IMR-90 (cell line): ENCODE measurements at places on chromosomes 7 and 10. TPM values are rescaled to one million over a fixed set of nuclear protein-coding genes. Genes with fewer than 3 reads are reported as not detected.

The ARMC3 gene
- not detected in 2 replicates for total RNA-seq

The HKDC1 gene
- total RNA-seq, result under 0.01 TPM in 1 of 2 replicates, not detected in the other

The TET1 gene
- total RNA-seq, result 4.3 and 5.6 TPM in 2 replicates

The AFAP1L2 gene
- total RNA-seq, result under 0.01 TPM in 1 of 2 replicates, not detected in the other

The HHEX gene
- total RNA-seq, result 2.3 and 4.4 TPM in 2 replicates

The TUBB8 gene
- total RNA-seq, result not detected in 2 replicates

The PDZD8 gene
- total RNA-seq, result 20.4 and 22.5 TPM in 2 replicates
